CD4-positive, alpha-beta memory T cell (primary cell): ENCODE measurements at places on chromosomes 5 and 9.

- no peak for DNase-seq
Observed at GRCh38 chr5:51622161-51622790, 239.0 kb downstream of the ISL1 start.

GRCh38 chr5:63070001-63070400, 491.4 kb downstream of the LRRC70 start:
- DNase-seq: no peak

- no peak for DNase-seq
Observed at GRCh38 chr9:3348169-3348568, 177.6 kb downstream of the RFX3 start.

DNA sequence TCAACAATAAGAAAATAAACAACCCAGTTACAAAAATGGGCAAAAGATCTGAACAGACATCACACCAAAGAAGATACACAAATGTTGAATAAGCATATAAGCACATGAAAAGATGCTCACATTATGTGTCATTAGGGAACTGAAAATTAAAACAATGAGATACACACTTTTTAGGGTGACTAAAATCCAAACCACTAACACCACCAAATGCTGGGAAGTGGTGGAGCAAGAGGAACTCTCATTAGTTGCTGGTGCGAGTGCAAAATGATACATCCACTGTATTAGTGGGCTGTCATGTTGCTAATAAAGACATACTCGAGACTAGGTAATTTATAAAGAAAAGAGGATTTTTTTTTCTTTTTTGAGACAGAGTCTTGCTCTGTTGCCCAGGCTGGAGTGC, 329.1 kb downstream of the TMEM38B start:
- no peak for DNase-seq

- no peak for DNase-seq
Observed at GRCh38 chr5:136033848-136034247, 5.1 kb downstream of the TGFBI start.

GRCh38 chr5:32270946-32271345, 41.8 kb downstream of the MTMR12 start:
- DNase-seq: no peak

DNA sequence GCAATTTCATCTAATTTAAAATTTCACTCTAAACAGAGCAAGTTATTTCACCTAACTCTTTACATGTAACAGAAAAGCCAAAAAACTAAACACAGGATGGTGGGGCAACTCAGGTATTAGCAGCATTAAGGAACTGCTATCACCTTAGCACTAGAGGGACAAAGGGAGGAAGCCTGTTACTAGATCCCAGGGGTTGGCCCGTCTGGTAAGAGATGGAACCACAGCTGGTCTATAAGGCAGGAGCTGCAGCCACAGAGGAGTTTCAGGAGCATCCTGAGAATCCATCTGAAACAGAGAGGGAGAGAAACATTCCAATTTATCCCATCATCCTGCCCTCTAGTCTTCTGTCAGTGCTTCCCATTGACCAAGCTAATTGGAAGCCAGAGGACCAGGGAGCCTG, 300.3 kb downstream of the MRPS30 start:
- no peak for DNase-seq

DNA sequence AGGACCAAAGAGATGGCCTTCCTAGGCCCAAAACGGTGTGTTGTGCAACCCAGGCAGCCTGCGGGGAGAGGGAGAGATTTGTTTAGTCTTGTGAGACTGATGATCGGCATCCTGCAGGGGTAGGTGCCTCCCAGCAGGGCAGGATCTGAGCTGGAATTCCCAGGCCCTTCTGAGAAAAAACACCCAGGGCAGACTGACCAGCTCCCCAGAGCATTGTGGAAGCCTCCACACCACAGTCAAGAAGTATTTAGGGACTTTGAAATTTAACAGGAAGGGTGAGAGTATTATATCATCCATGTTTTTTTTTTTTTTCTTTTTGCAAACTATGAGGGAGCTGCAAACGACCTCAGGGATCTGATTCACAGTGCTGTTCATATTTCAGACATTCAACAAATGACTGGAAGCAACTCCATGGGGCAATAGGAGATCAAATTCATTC, 104.5 kb upstream of the LHFPL2 start:
- DNase-seq: no peak

- no peak for DNase-seq
Observed at GRCh38 chr9:137458194-137459151, 661 bp downstream of the NSMF start.

DNA sequence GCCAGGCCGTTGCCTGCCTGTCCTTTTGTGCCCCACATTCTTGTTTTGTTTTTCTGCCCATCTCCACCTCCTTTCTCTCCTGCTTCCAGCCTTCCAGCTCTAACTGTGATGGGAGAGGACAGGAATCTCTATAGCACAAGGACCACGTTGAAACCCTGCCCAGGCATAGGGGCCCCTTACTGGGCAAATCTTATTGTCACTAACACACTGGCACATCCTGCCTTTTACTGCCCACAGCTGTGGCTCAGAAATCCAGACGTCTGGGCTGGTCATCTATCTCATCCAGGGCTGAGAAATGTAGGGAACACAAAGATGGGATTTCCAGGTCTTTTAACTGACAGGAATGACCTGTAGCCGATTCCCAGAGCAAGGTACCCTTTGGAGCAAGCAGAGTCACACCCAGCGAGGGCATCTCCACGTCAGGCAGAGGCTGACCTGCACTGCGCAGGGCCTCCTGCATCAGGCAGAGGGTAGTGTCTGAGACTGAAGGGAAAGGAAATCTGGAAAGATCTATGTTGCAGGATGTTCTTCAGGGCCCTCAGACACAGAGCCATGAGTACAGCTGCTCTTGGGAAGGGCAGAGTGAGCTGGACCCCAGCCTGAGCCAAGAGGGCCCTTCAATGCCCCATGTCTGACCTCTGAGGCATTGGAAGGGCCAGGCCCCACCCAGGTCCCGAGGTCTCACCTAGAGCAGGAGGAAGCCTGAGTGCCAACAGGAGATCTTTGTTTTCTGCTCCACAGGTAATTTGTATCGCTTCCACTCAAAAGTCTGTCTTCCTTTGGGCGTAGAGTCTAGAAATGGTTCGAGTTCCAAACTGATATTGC, 278.8 kb downstream of the FSTL4 start:
- no peak for DNase-seq

GRCh38 chr9:113770396-113770795, 105.7 kb upstream of the ZNF618 start:
- no peak for DNase-seq

GRCh38 chr9:87541663-87542062, 44.0 kb downstream of the DAPK1 start:
- no peak for DNase-seq

DNA sequence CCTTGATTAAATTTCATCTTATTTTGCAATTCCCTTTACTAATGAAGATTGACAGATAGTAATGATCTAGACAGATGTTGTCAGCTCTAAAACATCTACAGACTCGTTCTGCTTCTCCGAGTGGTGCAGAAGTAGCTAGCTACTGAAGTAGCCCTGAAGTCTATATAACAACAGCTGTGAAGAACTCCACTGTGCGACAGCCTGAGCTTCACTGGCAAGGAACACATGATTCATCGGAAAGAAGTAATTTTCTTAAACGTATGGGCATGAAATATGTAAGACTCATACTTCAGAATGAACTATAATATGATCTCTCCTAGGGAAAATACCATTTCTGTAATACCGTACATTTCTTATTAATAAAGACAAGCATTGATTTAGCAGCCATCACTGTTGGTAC, 96.2 kb downstream of the TRPM3 start:
- no peak for DNase-seq

DNA sequence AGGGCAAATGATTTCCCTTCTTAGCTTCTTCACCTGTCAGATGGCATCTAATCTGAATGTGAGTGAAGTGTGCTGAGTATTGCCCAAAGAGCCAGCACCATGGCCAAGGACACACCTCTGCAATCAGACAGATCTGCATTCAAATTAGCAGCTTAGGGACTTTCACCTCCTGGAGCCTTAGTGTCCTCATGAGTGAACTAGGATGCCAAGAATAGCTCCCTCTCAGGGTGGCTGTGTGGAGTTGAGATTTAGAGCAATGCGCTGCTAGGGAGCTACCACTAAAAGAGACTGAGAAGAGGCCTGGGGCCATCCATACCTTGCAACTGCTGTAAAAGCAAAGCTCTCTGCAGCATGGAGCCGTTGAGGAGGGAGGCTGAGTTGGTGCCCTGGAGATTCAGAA, 1.4 kb downstream of the CIZ1 start:
- no peak for DNase-seq

GRCh38 chr5:158777647-158778350, 321.9 kb downstream of the EBF1 start:
- DNase-seq: no peak

- no peak for DNase-seq
Observed at GRCh38 chr9:76464706-76465105, 5.7 kb downstream of the GCNT1 start.

GRCh38 chr9:130327781-130328348, 62.3 kb downstream of the HMCN2 start:
- no peak for DNase-seq

GRCh38 chr9:79757881-79758669, 186.3 kb downstream of the TLE4 start:
- DNase-seq: no peak
